Esophagus mucosa (tissue), 1 donor: ENCODE measurements at places on chromosomes 12 and 14. TPM values are rescaled to one million over a fixed set of nuclear protein-coding genes. Genes with fewer than 3 reads are reported as not detected.

GZMB gene
- 1.2 TPM for total RNA-seq

ASCL1 gene
- not detected for total RNA-seq

- ATAC-seq, result no peak
Observed at GRCh38 chr14:60634153-60634552, 15.1 kb downstream of the SIX1 start.

DNA sequence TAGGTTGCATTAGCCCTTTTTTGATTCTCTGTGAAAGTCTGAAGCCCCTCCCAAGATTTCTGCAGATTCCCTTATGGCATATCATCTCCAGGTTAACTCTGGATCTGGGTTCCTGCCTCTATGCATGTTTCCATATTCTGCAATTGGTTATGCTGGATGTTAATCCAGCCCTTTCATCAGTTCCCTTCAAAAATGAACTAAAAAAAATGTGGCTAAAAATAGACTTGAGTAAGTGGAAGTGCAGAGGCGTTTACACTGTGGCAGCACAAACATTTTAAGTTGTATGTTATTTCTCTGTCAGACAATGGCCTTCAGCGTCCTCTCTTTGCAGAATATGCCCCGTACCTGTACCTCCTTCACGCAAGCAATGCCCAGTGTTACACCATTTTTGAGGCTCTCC, 11.4 kb downstream of the MGST1 start:
- ATAC-seq, result no peak

PTCSC3 gene
- not detected for total RNA-seq

DNA sequence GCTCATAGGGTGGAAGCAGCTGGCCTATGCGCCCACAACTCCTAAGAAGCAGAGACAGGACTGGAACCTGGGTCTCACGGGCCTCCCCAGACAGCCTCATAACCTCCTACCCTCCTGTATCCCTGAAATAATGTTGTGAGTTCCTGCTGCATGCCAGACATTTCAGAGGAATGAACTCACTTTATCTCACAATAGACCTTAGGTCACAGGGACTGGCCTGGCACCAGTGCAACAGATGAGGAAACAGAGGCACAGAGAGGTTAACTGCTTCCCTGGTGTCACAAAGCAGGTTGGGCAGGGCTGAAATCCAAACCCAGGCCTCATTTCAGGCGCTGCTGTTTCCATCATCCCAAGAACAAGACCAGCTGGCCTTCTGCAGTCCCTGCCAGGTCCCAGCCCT, 5.3 kb downstream of the PHETA1 start:
- ATAC-seq, result peak; percentile 39

TEX52 gene
- not detected for total RNA-seq

DNA sequence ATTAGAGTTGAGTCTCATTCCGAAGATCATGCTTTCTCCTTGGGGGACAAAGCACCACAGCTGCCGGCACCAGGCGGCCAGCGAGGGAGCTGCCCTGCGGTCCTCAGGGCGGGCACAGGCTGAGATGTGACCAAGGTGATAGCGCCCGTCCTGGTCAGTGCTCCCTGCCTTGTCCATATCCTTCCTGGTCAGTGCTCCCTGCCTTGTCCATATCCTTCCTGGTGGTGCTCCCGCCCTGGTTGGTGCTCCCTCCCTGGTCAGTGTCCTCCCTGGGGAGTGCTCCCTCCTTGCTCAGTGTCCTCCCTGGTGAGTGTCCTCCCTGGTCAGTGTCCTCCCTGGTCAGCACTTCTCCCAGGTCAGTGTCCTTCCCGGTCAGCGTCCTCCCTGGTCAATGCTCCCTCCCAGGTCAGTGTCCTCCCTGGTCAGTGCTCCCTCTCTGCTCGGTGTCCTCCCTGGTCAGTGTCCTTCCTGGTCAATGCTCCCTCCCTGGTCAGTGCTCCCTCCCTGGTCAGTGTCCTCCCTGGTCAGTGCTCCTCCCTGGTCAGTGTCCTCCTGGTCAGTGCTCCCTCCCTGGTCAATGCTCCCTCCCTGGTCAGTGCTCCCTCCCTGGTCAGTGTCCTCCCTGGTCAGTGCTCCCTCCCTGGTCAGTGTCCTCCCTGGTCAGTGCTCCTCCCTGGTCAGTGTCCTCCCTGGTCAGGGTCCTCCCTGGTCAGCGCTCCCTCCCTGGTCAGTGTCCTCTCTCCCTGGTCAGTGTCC, 92.2 kb downstream of the ADGRD1 start:
- ATAC-seq, result no peak

KRT2 gene
- not detected for total RNA-seq

TGM1 gene
- 1,652 TPM for total RNA-seq

GRCh38 chr12:120739031-120739762, 13.6 kb downstream of the ACADS start:
- no peak for ATAC-seq

GRCh38 chr12:19740472-19741131, 301.3 kb downstream of the AEBP2 start:
- ATAC-seq, result no peak

DNA sequence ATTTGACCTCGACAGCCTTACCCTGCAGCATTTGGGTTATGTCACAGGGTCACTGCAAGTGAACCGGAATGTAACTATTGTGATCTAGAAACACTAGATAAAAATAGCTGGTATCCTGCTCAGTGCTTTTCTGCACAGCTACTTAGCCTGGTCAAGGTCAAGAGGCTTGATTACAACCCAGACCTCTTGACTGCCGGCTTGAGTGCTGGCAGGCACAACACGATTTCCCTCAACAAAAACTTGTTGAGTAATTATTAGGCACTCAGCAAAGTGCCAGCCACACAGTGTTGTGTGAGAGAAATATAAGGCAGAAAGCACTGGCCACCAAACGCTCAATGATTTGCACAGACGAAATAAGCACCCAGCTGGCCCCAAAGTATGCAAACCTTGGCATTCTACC, 156.7 kb downstream of the NUAK1 start:
- no peak for ATAC-seq

GRCh38 chr12:121712190-121712460, 427 bp upstream of the TMEM120B start:
- peak; percentile 22 for ATAC-seq

SLC7A7 gene
- 1.4 TPM for total RNA-seq

DNA sequence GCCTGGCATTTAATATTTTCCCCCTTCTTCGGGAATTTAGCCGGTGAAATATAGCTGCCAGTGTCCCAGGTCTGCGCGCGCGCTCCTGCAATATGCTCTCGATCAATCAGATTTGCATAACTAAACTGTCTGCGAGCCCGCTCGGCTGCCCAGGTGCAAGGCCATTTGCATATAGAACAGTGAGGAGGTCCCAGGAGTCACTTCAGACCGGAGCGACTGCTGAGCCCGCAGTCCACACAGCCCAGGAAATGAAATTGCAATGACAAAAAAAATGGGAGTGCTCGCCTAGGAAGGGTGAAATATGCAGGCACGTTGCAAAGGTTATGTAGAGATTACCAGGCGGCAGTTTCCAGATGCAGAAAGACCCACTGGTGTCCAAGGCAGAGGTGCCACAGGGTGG, 228.5 kb downstream of the VRK1 start:
- ATAC-seq, result peak; percentile 18

CTSG gene
- total RNA-seq, result not detected

SVOP gene
- not detected for total RNA-seq

GRCh38 chr14:22551605-22551997, 37.4 kb downstream of the DAD1 start:
- no peak for ATAC-seq

DNA sequence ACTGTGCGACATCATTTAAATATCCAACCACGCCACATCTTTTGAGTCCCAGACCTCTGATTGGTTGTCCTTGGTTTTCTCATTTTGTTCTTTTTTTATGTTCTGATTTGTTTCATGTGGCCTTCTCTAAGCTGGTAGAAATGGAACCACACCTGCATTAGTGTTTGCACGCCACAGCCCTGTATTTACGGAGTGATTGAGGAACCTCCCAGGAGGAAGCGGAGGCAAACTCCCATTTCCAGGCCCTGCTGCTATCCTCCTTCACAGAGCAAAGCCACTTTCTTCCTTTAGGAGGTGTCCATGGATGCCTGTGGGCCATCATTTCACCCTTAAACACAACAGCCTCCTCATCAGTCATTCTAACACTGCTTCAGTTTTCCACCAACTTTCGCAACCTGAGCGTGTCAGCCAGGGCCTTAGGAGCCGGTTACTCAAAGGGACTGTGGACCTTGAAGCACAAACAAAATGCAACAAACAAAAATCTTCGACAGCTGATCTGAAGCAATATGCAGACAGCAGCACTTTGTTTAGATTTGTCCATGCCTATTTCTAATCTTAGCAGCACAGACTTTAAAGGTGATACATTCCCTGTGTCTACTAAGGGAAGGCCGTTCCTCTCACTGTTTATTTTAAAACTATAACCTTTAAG, 1258.1 kb upstream of the TMEM132C start:
- no peak for ATAC-seq

DNA sequence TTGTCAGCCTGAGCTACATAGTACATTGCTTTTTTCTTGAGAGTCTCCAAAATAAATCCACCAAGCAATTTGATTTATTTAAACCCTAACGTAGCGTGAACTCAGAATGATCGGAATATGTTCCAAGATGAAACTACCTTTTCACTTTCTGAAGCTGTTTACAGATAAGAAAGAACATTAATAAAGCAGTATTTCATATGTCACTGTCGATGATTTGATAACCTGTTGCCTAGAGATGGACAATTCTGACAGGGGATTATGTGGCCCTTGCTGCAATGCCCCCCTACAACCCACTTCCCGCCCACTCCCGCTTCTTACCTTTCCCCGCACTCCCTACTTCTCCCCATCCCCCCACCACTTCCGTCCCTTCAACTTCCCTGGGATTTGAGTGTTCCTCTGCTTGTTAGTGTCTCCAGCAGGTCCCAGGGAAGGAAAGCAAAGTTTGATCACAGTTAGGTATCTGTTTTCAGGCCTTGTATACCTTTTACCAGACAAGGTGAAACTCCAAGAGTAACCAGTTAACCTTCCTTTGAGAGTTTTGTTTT, 229.2 kb upstream of the HMGA2 start:
- ATAC-seq, result no peak

HELB gene
- 2.1 TPM for total RNA-seq

RHOJ gene
- total RNA-seq, result 2.0 TPM

GRCh38 chr14:64549791-64550620, at the start of gene PPP1R36:
Gene PPP1R36 (plus strand): TSS chr14:64549961. CDS start chr14:64549998, 37 bp downstream.
- ATAC-seq, result peak; percentile 91

- no peak for ATAC-seq
Observed at GRCh38 chr14:57970175-57970574, 104.3 kb upstream of the SLC35F4 start.

- peak; percentile 35 for ATAC-seq
Observed at GRCh38 chr12:100753837-100754236, 40.7 kb upstream of the ANO4 start.

ACSM4 gene
- not detected for total RNA-seq

DNA sequence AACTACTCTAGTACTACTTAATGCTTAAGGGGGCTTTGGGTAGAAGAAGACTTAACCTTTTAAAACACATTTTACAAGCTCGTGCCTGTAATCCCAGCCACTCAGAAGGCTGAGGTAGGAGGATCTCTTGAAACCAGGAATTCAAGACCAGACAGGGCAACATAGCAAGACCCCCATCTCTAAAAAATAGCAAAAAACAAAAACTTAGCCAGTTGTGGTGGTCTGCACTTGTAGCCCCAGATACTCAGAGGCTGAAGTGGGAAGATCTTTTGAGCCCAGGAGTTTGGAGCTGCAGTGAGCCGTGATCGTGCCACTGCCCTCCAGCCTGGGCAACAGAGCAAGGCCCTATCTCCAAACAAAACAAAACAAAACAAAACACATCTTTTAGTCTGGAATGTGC, 39.7 kb upstream of the PARP11 start:
- ATAC-seq, result no peak

EIF2S3B gene
- 1.4 TPM for total RNA-seq

GRCh38 chr12:78316631-78317468, 486.2 kb downstream of the NAV3 start:
- ATAC-seq, result no peak

DNA sequence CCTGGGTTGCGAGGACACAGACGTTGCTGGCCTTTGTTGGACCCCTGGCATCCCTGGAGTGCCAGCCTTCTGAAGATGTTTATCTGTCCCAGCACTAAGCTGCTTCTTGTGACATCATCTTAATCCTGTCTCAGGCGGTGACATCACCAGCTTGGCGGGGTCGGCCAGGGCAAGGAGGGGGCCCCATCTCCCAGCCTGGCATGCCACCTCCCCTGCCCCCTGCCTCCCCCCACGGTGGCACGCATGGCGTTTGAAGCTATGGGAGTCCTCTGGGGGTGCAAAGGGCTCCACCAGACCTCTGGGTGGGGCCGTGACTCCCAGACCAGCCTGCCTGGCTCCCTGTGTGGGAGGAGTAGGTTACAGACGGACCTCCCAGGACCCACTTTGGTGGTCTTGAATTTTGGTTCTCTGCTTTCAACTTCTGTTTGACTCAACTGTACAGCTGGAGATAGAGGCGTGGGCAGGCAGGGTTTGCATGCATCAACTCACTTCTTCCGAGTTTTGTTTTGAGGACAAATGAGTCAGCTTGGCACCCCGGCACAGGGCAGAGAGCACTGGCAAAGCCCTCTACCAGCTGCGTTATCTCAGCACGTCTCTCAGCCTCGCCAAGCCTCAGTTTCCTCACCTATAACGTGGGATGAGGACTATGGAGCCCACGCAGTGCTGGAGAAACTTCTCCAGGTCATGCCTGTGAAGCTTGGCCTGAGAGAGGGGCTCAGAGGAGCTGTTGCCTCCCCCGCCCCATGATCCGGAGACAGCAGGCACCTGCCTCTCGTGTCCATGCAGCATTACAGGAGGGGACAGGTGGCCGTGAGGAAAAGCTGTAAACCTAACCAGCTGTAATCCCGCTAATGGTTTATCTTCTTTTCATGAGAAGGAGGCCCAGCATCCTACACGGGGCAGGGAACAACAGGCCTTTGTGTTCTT, 38.8 kb upstream of the EML1 start:
- ATAC-seq, result no peak

- no peak for ATAC-seq
Observed at GRCh38 chr12:41073633-41074472, 114.3 kb upstream of the PDZRN4 start.

GRCh38 chr12:78395961-78396360, 468.6 kb upstream of the SYT1 start:
- no peak for ATAC-seq

TPH2 gene
- not detected for total RNA-seq

SERPINA3 gene
- total RNA-seq, result 22.9 TPM

IGFBP6 gene
- total RNA-seq, result 50.5 TPM

GRCh38 chr12:98699586-98699985, 54.5 kb downstream of the APAF1 start:
- no peak for ATAC-seq

RPS6KA5 gene
- 9.1 TPM for total RNA-seq

- ATAC-seq, result no peak
Observed at GRCh38 chr14:59677771-59678231, 101.2 kb upstream of the CCDC175 start.

KITLG gene
- 12.7 TPM for total RNA-seq

METTL1 gene
- 20.2 TPM for total RNA-seq

- peak; percentile 11 for ATAC-seq
Observed at GRCh38 chr12:12791756-12792369, 6.4 kb downstream of the APOLD1 start.

DNA sequence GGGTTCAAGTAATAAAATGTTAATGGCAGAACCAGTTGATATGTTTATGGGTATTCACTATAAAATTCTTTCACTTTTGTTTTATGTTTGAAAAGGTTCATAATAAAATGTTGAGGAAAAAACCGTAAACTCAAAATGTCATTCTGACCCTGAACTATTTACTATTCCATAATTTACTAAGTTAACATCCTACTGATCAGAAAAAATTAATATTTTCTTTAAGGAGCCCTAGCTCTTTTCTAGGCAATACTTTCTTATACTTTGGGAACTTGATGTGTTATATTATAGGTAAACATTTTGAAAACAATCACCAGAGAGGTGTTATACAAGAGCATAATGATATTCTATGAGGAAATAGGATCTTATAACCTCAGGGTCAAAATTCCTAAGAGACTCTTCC, 334.6 kb downstream of the ZFP36L1 start:
- ATAC-seq, result no peak

ERP27 gene
- total RNA-seq, result 4.5 TPM
